ENCODE measurements at places on chromosomes 1 and 21.

DNA sequence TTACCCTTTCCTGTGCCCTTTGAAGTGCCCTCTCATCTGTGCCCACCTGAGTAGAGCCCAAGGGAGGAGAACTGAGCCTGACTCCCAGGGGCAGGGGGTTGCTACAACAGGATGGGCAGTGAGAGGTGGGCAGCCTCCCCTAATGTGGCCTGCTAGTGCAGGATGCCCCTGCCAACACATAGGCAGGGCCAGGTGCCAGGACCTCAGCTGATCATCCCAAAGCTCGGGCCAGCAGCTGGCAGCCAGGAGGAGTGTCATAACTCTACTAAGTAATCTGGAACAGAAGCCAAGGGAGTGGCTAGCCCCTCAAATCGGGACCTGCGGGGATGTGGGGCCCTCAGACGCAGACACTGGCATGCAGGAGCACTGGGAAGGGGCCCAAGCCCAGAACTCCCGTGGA, 208.8 kb upstream of the RAB4A start:
- DNase-seq = no peak

DNA sequence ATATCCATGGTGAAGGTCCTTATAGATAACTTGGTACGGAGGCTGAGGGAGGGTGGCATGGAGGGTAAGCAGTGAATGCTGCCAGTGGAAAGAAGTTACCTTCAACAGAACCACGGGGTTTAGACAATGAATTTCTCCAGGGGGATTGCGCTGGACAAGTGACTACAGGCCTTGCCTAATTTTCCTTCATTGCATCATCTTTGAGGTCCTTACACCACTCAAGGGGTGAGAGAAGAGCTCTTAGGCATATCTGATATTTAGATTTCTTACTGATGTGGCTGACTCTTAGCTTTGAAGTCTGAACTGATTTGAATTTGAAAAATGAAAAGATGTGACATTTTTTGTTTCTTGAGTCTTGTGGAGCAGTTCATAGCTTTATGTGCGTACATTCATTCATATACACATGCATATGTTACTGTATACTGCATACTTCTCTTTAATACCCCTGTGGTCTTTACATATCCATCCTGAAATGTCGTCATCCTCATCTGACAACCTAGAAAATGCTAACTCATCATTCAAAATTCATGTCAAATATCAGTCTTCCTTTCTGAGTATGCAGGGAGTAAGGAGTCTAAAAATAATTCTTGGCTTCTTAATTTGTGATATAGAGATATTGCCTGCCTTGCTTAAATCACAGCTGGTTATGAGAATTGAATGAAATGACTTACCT, 63.6 kb downstream of the DNM3 start:
- DNase-seq = no peak

GRCh38 chr1:160077486-160077885, 3.9 kb upstream of the KCNJ9 start:
- no peak for DNase-seq

- no peak for DNase-seq
These were observed 17.9 kb downstream of the TMEM200B start for GRCh38 chr1:29105822-29106221.

GRCh38 chr1:41776891-41777441, 141.8 kb downstream of the HIVEP3 start:
- DNase-seq = no peak

- DNase-seq = peak; percentile 71
These were observed 1.8 kb downstream of the DISC1 start for GRCh38 chr1:231628207-231628876.

- DNase-seq = peak; percentile 39
These were observed 782 bp downstream of the PCAT6 start for GRCh38 chr1:202811296-202812175.

- no peak for DNase-seq
These were observed 268.8 kb upstream of the NR5A2 start for GRCh38 chr1:199758626-199759255.

GRCh38 chr1:179340918-179341317, 24.9 kb upstream of the AXDND1 start:
- DNase-seq = no peak

GRCh38 chr1:235625340-235625739, 24.2 kb downstream of the GNG4 start:
- DNase-seq = no peak

- no peak for DNase-seq
These were observed at the start of gene KRTAP12-3 for GRCh38 chr21:44657635-44658540. Gene KRTAP12-3, plus strand, starts transcription at chr21:44657932. Its CDS starts 48 bp downstream, at chr21:44657980.

DNA sequence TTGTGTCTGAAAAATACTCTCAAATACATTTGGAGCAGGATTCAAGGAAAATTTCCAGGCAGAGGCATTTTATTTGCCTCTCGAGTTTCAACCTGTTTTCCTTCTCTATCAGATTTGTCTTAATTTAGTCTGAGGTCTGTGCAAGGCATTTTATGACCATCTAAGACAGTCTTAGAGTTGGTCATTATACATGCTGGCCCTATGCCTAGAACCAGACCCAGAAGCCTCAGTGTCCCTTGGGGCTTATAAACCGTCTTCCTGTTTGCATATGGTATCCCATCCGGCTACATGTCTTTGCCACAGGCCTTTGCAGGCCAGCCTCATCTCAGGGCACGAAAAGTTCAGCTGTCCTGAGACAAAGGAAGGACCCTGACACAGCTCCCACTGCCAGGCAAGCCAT, 346.1 kb downstream of the SIPA1L2 start:
- DNase-seq = no peak

DNA sequence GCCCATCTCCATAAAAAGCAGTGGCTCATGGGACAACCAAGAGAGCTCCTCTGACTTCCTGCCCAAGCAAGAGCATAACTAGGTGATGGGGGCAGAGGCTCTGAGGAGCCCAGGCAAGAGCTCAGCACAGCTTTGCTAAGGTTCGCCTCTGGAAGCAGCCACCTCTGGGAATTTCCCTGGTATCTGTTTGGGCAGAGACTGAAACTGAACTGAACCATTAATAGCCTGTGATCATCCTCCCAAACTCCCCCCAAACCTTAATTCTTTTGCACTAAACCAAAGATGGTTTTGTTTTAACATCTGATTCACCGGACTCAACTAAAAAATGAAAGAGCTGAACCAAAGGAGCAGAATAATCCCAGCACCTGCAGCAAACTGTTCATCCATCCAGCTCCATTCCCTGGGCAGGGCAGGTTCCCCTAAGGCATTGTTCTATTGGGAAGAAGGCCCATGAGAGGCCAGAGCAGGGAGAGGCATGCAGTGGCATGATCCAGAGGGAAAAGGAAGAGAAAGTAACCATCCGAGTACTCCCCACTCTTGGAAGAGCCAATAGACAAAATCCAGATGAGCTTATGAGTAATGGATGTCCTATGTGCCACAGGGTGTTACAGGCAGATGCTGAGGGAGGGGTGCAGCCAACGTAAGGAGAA, 77.8 kb upstream of the KAZN start:
- DNase-seq = no peak

DNA sequence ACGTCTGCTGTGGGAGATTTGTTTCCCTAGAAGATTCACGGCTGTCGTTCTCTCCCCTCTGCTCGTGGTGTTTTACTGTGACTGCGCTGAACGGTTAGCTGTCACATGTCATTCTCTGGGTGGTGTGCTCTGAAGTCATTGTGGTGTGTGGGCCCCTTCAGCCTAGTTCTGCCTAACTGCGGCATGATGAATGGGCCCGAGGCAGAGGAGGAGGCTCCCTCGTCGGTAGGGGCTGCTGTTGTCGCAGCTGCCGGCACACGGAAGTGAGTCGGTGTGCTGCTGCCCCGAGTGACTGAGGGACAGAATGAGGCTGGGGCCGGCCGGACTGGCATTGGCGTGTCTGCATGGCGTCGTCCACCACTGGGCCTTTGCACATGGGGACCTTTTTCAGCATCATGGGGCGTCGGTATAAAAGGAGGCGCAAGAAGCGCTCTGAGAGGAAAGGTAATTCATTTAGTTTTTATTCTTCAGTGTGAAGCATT, 77.9 kb downstream of the ADARB1 start:
- DNase-seq = peak; percentile 70

GRCh38 chr21:29777160-29777559, 162.6 kb downstream of the GRIK1 start:
- no peak for DNase-seq

DNA sequence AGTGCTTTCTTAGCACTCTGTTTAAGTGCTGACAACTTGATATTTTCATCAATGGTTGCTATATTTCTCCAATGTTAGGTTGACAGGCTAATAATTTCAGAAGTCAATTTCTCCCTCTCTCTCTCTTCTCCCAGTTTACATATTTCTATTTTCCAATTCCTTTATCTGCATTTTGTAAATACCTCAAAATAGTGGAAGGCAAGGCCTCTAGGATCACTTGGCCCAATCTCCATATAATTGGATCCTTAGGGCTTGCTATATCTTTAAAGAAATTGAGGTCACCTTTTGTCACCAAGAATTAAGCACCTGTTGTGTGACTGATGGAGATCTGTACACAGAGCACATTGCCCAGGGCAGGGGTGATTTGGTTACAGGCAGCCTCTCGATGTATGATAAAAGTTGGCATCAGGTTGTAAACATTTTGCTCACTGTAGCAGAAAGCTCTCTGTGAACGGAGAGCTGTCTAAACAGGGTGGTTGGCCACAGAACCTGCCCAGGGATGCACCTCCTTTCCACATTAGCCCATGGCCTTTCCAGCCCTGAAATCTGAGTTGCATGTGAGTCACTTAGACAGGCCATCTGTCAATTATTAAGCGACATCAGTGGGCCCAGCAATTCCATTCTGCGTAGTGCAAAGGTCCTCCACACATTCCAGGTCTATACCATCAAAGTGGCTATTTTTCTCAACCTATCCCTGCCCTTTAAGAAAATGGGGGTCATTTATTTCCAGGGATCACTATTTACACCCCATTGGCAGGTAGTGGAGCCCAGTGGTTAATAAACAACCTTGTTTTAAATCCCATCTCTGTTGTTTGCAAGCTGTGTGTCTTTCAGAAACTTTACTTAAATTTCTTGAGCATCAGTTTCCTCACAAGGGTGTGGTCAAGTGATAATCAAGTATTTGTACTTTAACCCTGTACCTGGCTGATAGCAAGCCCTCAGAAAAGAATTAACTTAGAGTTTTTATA, 29.1 kb upstream of the IRF2BP2 start:
- DNase-seq = no peak

- DNase-seq = no peak
These were observed 2.7 kb downstream of the COL8A2 start for GRCh38 chr1:36122062-36123030.

DNA sequence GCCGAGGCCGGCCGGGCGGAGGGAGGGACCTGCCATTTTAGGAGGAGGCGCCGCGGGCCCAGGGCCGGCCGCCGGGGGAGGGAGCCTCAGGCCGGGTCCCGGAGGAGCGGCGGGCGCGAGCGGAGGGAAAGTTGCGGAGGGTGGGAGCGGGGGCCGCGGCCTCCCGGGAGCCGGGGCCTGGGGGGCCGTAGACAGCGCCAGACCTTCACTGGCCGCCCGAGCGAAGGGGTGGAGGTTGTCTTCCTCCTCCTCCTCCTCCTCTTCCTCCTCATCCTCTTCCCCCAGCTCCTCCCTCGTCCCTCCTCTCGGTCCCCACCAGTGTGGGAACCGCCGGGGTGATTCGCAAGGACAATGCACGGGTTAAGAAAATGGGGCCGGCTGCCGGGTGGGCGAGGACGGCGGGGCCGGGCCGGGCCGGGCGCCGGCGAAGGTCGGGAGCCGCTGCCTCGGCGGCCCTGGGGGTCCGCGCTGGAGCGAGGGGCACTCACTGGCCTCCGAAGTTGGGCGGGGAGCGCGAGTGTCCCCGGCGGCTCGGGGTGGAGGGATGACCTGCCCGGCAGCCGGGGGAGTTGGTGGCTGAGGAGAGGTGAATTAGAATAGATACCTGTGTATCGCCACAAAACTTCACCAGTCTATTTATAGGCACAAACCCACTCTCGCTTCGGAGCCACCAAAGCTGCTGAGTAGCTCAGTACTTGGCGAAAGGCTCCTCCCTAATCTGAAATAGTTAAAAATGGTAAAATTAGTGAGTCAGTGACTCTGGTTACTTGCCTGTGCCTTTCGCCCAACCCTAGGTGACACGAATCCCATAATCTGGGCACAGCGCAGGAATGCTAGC, 1.3 kb downstream of the DYRK1A start:
- DNase-seq = peak; percentile 37

- DNase-seq = no peak
These were observed 141.8 kb downstream of the TTLL7 start for GRCh38 chr1:83857103-83857502.

- no peak for DNase-seq
These were observed 8.6 kb downstream of the RO60 start for GRCh38 chr1:193068013-193068412.

- DNase-seq = no peak
These were observed 90.6 kb downstream of the TLR5 start for GRCh38 chr1:223052462-223052861.

DNA sequence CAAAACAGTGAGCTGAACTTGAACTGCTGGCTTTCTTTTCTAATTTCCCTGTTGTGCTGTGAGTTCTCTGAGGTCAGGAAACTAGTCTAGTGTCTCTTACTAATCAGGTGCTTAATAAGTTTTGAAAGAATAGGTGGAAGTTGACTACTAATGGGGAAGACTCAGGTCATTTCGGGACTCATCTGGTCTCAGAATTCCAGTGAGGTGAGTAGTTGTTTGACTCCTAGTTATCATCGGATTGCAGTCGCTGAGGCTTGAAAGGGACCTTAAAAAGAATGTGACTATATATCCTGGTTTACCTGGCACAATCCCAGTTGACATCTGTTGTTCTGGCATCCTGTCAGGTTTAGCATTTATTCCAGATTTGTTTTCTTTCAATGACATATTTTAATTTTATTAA, 81.4 kb upstream of the SPAG17 start:
- DNase-seq = no peak

- no peak for DNase-seq
These were observed 1.5 kb downstream of the NAXE start for GRCh38 chr1:156592910-156593660.

GRCh38 chr1:244341455-244342450, 110.0 kb downstream of the ADSS2 start:
- DNase-seq = no peak

DNA sequence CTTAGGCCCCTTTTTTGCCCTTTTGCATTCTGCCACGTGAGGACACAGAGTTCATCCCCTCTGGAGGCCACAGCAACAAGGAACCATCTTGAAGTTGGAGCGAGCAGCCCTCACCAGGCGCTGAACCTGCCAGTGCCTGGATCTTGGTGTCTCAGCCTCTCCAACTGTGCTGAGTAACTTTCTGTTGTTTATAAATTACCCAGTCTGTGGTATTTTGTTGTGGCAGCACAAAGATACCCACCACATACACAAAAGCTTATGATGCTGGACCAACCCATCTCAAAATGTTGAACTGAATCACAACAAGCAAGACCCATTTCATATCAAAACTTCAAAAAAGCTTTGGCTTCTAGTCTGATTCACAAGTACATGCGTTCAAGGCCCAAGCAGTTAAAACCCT, 649.9 kb downstream of the KIF26B start:
- no peak for DNase-seq
